Forelimb muscle (tissue), 1 donor: ENCODE measurements at places on chromosomes 3 and 15.

DNA sequence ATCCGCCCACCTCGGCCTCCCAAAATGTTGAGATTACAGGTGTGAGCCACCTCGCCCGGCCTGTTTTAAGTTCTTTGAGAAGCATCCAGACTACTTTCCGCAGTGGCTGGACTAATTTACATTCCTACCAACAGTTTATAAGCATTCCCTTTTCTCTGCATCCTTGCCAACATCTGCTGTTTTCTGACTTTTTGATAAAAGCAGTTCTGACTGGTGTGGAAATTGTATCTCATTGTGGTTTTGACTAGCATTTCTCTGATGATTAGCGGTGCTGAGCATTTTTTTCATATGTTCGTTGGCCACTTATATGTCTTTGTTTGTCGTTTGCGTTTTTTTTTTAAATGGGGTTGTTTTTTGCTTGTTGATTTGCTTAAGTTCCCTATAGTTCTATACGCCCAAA is 208.4 kb upstream of the DPPA4 start:
- no peak for DNase-seq

- DNase-seq, result no peak
These were observed 147.7 kb upstream of the GALNT15 start for GRCh38 chr3:16026753-16027152.

DNA sequence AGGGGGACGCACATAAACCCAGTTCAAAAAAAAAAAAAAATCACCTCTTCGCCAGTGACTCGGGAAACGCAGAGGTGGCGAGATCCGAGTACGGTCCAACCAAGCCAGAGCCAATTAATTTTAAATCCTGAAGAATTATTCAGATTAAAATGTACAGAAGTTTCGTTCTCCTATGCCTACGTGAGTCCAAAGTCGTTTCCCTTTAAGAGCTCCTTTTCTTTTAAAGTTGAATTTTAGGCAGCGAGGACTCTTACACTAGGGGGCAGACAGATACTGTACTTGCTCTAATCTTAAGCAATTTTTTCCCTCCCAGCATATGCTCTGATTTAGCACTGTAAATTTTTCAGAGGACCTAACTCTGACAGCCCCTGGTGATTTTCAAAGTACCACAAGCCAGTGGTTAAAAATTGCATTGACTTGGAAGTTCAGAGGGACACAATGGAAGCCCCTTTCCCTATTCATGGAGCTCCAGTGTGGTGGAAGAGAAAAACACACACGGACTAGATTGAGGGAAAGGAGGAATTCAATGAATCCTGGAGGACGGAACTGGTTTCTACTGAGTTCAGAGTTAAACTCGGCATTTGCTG is 3.3 kb upstream of the NR2F2 start:
- DNase-seq, result peak; percentile 84

DNA sequence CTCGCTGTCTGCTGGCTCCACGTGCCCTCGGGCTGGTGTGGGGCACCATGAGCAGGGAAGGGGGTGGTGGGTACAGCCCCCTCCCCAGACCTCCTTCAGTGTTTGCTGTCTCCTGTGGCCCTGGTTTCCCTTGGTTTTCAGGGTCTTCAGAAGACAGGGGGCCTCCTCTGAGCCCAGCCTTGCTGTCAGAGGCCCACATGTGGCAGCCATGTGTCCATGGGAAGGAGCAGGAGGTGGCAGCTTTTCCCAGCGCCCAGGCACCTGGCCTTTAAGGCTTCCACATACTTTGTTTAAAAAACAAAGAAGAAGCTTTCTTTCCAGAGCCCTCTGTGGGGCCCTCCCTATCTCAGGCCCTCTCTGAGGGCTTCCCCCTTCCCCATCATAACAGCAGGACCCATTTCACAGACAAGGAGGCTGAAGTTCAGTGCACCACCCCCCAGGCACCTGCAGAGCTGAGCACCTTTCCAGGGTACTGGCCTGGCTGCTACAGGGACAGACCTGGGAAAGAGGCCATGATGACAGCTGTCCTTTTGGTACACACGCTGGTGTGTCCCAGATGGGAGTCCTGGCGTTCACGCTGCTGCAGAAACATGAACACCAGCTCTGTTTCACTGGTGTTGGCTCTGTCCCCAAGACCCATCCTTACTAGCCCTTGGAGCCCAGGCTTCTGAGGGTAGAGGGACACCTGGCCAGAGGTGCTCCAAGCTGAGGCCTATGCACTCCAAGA is 73.7 kb downstream of the DNAJB8 start:
- no peak for DNase-seq

DNA sequence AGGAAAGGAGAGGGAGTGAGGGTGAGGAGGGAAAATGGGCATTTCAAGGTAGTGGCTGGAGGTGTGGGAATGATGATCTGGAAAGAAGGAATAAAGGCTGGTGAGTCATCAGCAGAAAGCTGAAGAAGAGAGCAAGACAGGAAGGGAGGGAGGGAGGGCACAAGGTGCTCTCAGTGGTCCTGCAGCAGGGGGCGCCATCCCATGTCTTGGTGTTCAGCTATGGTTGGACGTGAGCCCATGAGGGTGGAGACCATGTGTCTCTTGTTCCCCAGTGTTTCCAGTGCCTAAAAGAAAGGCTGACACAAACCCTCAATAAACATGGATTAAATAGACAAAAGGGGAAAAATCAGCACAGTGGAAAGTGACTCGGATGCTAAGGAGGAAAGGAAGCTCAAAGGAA is 228.5 kb downstream of the NTRK3 start:
- DNase-seq, result no peak

DNA sequence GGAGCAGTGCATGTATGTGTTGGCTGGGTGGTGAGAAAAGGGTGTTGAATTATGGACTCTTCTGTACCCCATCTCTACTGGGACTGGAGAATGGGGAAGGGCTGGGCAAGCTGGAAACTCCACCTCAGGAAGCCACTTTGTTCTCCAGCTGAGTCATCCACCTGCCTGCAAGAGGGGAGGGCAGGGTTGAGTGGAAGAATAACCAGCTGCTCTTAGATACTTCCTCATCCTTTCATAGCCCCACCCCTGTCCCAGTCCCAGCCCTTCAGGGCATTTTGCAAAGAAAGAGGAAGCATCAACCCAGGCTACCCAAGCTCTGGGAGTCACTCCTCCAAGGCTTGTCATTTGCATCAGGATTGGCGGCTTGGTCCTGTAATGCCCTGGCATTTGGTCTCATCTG is 33.1 kb downstream of the RAB11A start:
- no peak for DNase-seq

DNA sequence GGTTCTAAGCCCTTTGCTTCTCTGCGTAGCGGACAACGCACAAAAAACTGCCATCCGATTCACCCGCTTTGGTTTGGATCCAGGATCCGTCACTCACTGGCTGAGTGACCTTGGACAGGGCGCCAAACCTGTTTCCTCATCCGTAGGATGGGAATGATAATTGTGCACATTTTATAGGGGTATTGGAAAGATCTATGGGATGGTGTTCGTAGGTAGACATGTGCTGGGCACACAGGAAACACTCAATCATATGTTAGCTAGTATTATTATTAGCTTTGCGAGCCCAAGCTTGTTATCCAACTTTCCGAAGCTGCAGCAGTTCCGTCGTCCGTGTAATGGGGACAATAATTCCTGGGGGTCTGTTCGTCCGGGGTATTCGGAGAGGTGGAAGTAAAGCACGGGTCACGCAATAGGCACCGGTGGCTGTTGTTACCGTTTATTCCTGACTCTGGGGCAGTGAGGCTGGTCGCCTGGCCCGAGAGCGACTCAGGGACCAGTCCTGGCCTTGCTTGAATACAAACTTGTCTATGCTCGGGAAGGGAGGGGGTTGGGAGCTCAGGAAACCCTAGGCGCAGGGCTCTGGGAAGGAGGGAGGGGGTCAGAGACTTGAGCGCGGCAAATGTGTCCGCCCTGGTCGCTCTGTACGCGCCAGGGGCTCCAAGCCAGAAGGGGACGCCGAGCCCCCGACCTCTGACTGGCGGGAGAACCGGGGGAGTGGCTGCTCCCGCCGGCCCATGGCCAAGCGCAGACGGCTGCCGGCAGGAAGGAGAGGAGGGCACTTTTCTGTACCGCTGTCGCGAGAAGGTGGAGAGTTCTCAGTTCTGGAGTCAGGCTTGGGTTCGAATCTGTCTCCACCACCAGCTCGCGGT is 1.3 kb downstream of the SPSB4 start:
- DNase-seq, result no peak
